ENCODE measurements at places on chromosomes 11 and 22.

- DNase-seq, result no peak
Measured at GRCh38 chr11:128725630-128726319, 31.9 kb downstream of the FLI1 start.

DNA sequence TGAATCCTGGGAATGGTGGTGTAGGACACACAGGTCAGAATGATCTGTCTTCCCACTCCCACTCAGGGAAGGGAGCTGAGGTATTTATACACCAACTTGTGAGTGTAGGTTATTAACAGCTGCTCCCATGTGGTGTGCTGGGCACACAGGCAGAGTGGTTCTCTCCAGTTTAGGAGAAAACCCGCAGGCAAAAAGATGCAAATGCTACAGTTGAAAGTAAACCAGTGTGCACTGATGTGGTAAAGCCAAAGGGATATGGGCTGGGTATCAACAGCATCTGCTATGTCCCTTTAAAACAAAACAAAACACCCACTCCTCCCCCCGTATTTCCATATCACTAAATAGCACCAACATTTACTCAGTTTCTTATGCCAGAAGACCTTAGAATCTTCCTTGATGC lies 75.4 kb upstream of the SYT13 start:
- no peak for DNase-seq

DNA sequence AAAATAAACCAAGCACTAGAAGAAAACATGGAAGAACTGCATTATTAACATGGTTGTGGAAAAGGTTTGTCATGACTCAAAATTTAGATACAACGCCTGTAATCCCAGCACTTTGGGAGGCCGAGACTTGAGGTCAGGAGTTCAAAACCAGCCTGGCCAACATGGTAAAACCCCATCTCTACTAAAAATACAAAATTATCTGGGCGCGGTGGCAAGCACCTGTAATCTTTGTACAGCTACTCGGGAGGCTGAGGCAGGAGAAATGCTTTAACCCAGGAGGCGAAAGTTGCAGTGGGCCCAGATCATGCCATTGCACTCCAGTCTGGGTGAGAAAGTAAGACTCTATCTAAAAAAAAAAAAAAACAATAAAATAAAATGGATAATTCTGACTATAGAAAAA lies 23.7 kb downstream of the GNB1L start:
- DNase-seq, result no peak

- DNase-seq, result no peak
Measured at GRCh38 chr11:109586789-109587188, 164.8 kb downstream of the C11orf87 start.

DNA sequence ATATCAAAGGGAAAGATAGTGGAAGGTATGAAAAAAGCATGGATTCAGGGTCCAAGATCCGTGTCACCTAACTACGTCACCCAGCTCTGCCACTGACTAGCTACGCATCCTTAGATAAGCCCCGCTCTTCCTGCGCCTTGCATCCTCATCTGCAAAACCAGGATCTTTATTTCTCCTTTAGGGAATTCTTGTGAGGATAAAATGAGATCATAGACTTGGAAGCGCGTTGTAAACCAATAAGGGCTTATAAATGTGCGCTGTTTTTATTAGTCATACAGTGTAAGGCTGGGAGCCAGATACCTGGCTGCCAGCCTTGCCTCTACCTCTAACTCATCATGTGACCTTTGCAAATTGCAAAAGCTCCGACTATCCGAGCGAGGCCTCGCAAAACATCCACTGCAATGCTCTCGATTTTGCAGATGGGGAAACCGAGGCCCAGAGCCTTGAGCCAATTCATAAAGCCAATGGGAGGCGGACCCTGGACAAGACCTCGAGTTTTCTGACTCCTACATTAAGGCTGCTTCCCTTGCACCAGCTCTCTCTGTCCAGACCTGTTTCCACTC lies 753 bp downstream of the PRPF19 start:
- DNase-seq, result no peak

DNA sequence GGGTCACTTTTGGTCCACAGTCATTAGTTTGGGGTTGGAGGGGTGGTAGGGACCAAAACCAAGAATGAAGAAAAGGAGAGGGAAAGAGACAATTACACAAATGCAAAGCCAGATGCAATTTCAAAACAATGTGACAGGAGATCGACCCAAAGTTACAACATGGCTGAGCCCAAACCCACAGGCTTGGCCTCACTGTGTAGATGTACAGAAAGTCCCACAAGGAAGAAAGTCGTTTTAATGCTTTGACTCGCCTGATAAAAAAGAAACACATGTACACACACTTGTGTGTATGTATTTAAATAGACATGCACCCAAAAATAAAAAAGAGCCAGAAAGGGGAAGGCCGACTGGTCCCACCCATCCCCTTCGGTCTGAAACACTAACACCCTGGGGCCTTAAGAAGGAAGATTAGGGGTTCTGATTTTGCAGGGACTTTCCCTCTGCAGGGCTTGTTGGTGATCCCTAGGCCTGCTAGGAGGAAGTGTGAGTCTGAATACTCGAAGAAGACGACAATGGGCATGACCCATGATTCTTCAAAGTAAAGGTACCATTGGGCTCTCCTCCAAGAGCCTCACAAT lies 104.1 kb downstream of the ETS1 start:
- DNase-seq, result no peak

DNA sequence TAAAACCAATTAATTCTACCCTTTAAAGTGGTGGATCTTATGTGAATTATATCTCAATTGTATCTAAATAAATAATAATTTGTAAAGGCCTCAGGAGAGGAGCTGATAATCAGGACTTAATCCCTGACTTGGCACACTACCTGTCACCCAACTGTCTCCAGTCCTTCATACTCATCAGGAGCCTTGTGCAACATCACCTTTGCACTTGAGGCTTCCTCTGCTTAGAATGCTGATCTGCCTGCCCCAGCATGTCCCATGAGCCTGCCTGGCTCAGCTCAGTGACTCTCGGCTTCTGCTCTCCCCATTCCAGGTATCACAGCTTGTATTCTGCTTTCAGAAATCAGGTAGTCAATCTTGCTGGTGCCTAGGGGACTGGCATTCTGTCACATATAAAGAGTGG lies 43.9 kb upstream of the PRODH start:
- DNase-seq, result no peak

- DNase-seq, result peak; percentile 18
Measured at GRCh38 chr22:44894782-44895181, 115.0 kb downstream of the PHF21B start.

GRCh38 chr11:132541794-132542193 lies 990.5 kb downstream of the OPCML start:
- no peak for DNase-seq

DNA sequence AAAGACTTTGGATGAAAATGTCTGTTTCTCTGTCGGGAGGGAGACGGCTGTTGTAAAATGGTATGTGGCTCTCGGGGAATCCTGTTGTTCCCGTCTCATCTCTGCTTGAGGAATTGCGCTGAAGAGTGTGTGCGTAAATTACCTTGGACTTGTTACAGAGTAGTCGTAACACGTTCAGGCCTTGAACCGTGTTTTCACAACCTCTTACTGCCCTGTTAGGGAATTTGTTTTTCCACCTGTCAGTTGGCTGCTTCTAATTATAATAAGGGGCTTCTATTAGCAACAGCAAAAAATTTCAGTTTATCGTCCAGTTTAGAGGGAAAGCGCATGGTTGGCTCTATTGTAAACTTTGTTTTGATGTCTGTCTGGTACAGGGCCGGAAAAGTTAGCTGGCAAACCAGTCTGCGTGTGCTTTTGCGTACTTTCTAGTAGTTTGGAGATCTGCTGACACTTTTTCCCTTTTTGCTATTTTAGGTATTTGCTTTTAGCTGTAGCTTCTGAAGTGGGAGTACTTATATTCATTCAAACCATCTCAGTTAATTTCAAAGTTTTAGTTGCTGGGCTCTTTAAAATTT lies 1.5 kb downstream of the HIPK3 start:
- no peak for DNase-seq

- DNase-seq, result no peak
Measured at GRCh38 chr11:61735391-61735790, 17.0 kb upstream of the MYRF start.

DNA sequence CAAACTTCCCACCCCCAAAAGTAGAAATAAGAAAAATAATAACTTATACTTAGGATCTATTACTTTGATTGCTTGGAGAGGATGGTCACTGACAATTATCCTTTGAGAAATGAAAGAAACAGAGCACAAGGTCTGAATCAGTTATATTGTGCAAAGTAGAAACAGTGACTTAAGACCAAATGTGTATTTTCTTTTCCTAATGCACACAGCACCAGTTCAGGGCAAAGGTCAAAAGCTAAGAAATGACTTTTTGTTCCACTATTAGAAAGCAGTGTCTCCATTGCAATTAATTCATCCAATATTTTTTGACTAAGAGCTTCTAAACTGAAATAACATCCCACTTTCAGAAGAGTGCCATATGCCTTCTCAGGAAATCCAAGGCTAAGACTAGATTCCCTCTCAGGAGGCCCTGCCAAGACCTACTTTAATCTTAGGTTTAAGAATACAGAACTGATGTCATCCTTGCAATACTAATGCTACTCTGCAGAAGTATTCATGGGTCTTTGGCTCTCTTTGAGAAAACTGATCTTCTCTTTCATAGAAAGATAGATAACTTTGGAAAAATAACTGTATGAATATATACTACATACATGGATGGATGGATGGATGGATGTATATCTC lies 147.0 kb downstream of the APOL5 start:
- DNase-seq, result no peak

GRCh38 chr11:15099267-15099666 lies 15.5 kb upstream of the INSC start:
- no peak for DNase-seq

GRCh38 chr22:20852503-20852902 lies 6.1 kb downstream of the PI4KA start:
- no peak for DNase-seq

DNA sequence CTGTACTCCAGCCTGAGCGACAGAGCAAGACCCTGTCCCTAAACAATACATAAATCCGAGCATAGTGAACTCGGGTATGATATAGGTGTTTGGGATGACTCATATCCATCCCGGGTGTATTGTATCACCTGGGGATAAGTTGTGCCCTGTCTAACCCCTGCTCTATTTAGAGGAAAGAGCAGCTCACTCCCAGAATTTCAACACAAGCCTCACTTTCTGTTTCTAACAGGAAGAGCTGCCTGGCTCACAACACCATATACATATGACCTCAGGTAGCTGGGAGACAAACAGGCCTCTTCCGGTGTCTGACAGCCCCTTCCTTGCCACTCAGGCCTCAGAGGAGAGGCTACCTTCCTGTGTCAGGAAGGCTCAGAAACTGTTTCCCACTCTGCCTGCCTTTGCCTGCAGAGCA lies 9.9 kb upstream of the MICALL1 start:
- peak; percentile 7 for DNase-seq

DNA sequence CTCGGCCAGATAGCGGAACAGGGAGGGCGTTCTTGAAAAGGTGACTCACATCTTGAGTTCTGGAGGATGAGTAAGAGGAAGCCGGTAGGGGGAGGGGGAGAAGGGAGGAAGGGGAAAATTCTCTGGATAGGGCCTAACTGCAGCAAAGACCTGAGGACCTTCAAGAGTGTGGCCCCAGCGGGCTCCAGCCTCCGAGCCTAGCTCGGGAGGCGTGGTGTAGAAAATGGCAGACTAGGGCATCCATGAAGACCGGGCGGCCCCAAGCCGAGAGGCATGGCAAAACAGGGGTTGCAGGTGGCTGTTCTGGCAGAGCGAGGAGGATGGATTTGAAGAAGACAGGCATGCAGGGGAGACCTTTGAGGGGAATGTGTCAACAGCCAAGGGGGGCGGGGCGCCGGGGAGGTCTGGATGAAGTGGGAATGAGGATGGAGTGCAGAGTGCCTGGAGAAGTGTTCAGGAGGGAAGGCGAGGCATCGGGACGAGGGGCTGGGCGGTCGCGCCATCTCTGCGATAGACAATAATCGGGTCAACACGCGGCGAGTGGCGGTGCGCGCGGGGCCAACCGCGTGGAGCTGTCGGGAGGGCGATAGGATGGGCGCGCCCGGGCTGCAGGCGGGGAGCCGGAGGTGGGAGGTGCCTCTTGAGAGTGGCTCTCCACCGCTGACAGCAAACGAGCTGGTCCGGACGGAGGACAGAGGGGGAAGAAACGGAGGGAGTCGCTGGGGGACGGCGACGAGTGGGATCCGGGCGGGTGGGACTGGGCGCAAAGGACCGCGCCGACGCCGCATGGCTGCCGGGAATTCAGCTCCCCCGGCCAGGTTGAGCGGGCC lies 40.0 kb upstream of the CREB3L1 start:
- peak; percentile 77 for DNase-seq

DNA sequence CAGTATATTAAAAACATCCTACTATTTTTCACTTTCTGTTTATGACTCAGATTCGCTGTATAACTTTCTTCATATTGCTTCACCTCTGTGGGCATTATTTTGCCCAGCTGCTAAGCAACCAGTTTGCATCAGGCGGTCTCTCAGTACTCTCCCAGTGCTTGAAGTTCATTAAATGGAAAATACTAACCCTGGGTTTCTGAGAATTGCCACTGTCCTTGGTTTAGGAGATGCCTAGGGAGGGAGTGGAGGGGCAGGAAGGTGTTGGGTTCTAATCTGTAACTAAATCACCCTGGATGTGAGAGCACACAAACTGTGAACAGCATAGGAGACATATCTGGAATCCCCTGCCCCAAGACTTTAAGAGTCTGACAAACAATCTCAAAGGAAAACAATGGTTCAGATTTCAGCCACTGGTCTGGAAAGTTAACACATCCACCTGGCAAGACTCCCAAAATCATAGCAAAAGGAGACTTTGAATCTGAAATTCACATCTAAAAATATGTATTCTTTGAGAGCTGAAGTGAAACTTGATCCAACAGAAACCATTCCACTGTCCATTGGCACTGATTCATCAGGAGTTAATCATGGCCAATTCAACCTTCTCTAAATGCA lies 540.0 kb downstream of the SOX6 start:
- peak; percentile 17 for DNase-seq

- no peak for DNase-seq
Measured at GRCh38 chr22:41394012-41394356, 12.2 kb downstream of the TEF start.

- DNase-seq, result no peak
Measured at GRCh38 chr22:44892803-44893730, 116.7 kb downstream of the PHF21B start.

- DNase-seq, result no peak
Measured at GRCh38 chr11:62538470-62539237, 8.0 kb downstream of the AHNAK start.

DNA sequence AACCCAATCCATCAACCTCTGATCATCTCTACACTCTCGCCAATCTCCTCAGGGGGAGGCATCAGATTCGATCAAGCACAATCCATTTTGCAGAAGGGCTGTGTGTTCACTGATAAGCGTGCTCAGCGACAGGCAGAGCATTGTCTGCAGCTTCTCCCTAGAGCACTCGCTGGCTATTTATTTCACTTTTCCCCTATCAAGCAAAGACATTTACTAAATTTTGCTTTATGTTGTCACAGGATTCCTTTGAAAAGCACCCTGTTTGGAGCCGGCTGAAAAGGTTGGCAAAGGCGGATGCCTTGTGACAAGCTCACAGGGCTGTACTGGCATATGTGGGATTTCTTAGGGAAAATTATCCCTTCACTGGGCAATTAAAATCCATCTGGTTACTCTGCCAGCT lies 1381.5 kb upstream of the TENM4 start:
- no peak for DNase-seq

DNA sequence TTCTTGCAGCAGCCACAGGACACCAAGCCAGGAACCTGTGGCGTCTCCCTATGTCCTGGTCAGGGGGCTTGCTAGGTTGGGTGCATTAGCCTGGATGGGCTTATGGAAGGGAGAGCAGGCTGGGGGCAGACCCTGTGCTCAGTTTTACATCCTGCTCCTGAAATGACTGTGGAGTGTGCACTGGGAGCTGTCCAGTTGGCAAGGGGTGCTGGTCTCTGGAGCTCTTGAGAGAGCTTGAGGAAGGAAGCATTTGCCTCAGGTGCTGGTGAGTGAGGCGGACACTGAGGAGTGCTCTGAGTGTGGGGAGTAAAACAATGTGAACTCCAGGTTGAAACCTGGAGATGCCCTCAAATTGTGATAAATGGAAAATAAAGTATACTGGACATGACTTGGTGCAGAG lies 3.4 kb downstream of the SCGB1D4 start:
- DNase-seq, result peak; percentile 64

Data from iPS-NIHi11 (cell line).